ENCODE measurements at places on chromosomes 6 and 20.

GRCh38 chr6:25336996-25337395 lies 57.8 kb downstream of the CARMIL1 start:
- no peak for DNase-seq

- peak; percentile 11 for DNase-seq
Observed at GRCh38 chr6:134080171-134080795, 27.9 kb upstream of the SLC2A12 start.

- DNase-seq: peak; percentile 30
Observed at GRCh38 chr20:23165307-23165750, 79.2 kb upstream of the CD93 start.

DNA sequence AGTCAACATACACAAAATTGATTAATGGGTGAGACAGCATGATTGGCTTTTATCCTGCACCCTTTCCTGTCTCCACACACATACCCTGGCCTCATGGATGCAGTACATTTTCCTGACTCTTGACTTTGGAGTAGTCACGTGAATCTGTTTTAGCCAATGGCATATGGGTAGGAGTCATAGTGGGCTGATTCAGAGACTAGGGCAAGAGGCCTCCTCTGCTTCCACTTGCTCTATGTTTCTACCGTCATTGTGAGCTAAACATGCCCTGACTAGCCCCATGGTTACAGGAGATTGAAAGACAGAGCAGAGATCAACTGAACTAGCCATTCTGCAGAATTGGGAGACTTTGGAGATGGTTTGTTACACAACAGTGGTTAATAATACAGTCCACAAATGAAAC lies 850.0 kb downstream of the DHX35 start:
- DNase-seq: no peak

DNA sequence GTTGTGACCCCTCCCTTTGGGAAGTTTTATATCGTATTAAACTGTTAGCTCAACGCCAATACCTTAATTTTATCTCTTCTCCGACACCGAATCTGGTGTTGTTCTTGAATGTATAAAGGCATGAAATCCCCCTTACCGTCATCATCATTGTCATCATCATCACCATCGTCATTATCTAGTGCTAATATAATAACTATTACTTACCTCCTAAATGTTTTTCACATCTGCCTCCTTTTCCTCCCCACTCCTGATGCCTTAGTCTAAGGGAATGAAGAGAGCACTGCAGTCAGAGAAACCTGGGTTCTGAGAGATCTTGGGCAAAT lies 677 bp upstream of the ZBTB24 start:
- no peak for DNase-seq

DNA sequence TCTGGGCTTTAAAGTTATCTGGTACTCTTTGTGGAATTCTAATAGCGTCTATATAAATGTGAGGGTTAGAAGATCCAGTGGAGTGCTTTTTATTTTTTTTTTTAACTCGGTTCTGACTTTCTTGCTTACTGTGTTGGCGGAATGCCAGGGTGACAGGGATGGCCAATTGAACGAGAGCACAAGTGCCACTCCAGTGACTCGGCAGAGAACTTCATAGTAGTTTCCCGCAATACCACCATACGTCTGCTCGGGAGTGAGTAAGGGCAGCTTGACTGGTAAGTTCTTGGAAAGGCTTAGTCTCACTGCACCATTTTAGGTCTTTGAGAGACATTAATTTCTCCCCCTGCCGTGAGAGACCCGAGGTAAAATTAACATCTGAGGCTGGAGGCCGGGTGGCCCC lies 49.4 kb upstream of the TULP1 start:
- no peak for DNase-seq

- no peak for DNase-seq
Observed at GRCh38 chr20:2045101-2045500, 51.2 kb upstream of the PDYN start.

- no peak for DNase-seq
Observed at GRCh38 chr20:49367113-49367512, 89.3 kb upstream of the ZNFX1 start.

DNA sequence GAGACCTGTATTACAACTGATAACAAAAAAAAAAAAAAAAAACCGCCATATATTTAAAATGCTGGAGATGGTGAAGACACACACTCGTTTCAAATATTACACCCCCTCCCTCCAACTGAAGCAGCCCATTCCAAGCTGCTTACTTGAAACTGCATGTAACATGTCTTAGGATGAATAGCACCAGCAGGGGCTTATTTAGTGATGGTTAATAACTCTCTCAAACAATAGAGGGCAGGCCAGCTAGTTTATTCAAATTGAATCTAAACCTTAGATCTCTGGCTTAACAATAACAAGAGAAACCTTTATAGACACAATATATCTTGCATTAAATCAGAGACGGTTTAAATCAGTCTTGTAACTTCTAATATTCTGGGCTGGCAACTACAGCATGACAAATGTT lies 9.3 kb upstream of the JPH2 start:
- DNase-seq: peak; percentile 11

GRCh38 chr6:144417681-144418080 lies 132.5 kb downstream of the UTRN start:
- DNase-seq: no peak

DNA sequence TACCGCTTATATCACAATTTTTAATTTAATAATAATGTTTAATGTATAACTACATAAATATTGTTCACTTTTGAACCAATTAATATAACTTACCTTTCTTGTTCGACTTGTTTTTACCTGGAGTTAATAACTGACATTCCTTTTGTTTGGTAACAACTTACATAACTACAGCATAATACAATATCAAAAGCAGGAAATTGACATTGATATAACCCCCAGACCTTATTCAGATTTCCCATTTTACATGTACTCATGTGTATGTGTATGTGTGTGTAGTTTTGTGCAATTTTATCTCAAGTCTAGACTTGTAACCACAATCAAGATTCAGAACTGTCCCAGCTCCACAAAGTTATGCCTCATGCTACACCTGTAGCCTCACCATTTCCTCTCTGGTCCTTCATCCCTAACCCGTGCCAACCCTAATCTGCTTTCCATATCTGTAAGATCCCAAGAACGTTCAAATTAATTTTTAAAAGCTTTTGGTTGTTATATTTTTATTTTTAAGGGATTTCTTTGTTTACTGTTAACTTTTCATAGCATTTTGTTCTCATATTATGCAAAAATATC lies 190.6 kb downstream of the MANEA start:
- no peak for DNase-seq

DNA sequence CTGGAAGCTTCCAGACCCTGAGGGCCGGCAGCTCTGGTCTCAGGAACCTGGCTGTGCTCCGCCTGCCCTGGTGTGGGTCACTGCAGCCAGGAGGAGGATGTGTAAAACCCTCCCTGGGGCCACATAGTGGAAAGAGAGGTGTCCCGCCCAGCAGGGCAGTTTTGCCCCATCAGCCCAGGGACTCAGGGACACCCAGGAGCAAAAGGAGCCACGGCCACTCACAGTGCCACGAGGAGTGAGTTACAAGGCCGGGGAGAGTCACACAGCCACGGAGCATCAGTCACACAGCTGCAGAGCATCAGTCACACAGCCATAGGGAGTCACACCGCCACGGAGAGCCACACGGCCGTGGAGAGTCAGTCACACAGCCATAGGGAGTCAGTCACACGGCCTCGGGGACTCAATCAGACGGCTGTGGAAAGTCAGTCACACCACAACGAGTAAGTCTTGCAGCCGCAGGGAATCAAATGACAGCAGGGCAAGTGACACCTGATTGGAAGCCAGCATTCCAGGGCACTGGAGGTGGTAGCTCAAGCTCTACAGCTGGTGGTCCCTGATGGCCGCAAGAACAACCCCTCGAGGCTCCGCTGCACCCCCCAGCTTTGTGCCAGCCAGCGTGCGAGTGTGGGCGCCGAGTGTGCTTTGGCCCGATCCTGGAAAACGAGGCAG lies 60.9 kb downstream of the DLL1 start:
- DNase-seq: no peak

DNA sequence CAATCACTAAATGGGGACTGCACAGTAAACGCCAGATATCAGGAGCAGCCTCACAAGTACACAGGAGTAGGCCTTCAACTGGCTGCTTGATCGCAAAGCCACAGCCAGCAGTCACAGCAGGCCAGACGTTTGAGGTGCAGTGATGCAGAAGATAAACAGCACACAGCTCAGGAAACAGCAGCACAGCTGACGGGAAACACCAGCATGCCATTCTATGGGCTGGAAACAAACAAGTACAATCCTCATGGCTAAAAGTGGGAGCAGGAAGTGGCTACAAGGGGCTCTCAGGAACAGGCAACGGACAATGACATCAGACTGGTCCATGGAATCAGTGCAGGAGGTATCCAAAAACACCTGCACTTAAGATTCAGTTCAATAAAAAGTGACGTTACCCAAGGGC lies 111.0 kb downstream of the DTNBP1 start:
- no peak for DNase-seq

DNA sequence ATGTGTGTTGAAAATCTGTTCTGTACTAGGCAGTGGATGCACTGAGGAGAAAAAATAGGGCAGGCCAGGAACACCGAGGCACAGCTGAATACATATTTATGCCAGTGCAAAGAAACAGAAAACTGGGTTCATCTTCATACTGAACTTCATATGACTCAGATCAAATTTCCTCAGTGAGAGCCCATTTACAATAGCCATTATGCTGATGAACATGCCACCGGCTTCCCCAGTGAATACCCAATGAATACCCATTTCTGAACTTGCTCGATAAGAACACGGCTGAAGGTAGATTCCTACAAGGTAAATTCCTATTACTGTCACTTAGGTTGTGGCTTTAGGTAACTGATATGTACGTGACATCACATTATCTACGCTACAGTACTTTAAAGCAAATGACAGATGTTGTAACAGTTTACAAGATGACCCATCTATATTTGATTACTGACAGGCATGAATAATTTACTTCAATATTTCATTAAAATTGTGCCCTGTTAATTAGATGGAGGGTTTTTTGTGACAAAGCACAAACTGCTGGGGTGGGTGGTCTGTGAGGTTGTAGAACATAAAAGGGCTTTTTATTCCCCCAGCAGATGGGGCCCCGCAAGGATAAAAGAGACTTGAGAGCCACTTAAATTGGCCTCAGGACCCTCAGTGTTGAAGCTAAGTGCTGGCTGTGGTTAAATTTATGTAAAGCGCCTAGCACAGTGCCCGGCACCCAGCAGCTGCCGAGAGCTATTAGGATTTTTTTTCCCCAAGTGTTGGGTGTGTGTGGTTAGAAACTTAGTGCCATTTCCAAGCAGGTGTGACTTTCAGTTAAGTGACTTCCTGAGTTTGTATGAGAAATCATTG lies 264.5 kb downstream of the CD83 start:
- DNase-seq: no peak

- no peak for DNase-seq
Observed at GRCh38 chr20:13243826-13244376, 22.8 kb downstream of the ISM1 start.

GRCh38 chr20:30816182-30816645 lies 441.2 kb upstream of the DEFB115 start:
- peak; percentile 48 for DNase-seq

DNA sequence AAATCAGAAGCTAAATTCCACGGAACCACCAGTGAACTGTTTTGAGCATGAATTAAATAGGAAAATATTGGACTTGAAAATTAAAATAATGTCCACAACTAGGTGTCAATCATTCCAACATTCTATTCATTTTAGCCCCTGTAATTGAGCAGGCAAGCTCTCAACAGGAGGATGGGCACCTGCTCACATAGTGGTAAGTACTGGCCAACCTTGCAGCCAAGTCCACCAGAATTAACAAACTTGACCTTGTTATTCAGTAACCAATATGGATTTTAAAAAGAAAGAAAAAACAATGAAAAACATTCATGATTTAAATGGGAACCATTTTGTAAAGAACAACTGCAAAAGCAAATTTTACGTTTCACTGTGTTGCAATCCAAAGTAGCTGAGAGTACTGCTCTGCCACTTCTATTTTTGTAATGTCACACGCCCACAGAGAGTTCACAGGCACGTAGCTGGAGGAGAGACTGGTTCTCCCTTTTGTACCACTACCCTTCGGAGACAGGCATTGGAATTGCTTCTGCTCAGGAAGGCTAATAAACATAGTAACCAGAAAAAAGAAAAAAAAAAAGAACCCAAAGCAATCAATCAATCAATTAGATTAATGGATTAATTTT lies 75.2 kb upstream of the F13A1 start:
- DNase-seq: no peak

- no peak for DNase-seq
Observed at GRCh38 chr6:21764989-21765388, 171.4 kb downstream of the SOX4 start.

GRCh38 chr6:110597761-110598160 lies 121.3 kb upstream of the SLC22A16 start:
- no peak for DNase-seq

GRCh38 chr20:44429419-44430269 lies 46.0 kb upstream of the TTPAL start:
- no peak for DNase-seq

DNA sequence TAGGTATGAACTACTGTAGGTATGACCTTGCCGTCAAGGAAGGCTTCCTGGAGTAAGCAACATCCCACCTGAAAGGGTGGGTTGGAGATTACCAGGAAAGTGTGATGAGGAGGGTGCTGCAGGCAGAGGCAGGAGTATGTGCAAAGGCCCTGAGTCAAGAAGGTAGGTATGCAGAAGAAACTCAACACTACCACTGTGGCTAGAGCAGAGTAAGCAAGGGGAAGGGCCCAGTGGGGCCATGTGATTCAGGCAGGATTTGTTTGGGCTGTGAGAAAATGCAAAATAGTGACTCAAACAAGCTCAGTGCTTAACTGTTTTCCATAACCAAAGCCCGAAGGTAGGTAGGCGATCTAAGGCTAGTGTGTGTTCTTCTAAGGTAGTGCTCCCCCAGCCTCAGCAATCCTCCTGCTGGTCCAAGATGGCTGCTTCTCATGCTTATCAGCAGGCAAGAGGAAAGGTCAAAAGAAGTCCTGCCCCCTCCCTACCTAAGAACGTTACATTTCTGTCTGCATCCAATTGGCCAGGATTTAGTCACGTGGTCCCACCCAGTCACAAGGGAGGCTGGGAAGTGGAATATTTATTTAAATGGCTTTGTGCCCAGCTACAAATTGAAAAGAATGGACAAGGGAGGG lies 36.2 kb upstream of the HMGA1 start:
- no peak for DNase-seq

- DNase-seq: no peak
Observed at GRCh38 chr6:56482525-56482924, 160.2 kb downstream of the DST start.

- DNase-seq: no peak
Observed at GRCh38 chr6:7561153-7561964, 19.9 kb downstream of the DSP start.

DNA sequence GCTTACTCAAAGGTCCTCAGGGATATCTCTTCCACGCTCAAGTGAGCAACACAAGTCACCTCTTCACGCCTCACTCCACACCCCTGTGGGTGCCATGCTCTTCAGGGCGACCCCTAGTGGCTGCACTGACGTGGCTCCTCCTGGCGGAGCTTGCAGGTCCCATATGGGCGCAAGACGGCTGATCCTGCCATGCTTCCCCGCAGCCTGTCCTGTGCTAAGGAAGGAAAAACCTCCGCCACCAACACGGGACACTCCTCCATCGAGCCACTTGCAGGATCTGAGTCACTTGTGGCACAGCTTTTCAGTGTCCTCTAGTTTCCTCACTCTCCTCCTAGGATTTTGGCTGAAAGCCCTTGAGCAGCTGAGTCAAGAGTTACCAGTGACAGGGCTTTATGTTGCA lies 90.7 kb downstream of the KHDC1L start:
- peak; percentile 32 for DNase-seq

GRCh38 chr6:31020057-31020456 lies 9.8 kb downstream of the MUC22 start:
- no peak for DNase-seq

- no peak for DNase-seq
Observed at GRCh38 chr6:42322676-42323075, 105.0 kb upstream of the MRPS10 start.

- DNase-seq: no peak
Observed at GRCh38 chr6:8243475-8243874, 141.1 kb upstream of the EEF1E1 start.

Data from erythroblast (primary cell).